ENCODE measurements at places on chromosomes 7 and 10.

- no peaks in the 10 kb centered on the region for H3K27me3 ChIP-seq
- no peaks in the 10 kb centered on the region for H3K4me1 ChIP-seq
- DNase-seq = no peak
- no peak overlapping the region for H3K27ac ChIP-seq
- H3K4me3 ChIP-seq = no peak overlapping the region
These were observed 127.5 kb upstream of the PLXNA4 start for GRCh38 chr7:132703742-132704141.

- no peak for DNase-seq
- H3K36me3 ChIP-seq = peaks cover 59% of the 10 kb centered on the region
- H3K4me1 ChIP-seq = no peaks in the 10 kb centered on the region
- H3K27me3 ChIP-seq = no peaks in the 10 kb centered on the region
These were observed 56.2 kb downstream of the UBE3C start for GRCh38 chr7:157194948-157195347.

DNA sequence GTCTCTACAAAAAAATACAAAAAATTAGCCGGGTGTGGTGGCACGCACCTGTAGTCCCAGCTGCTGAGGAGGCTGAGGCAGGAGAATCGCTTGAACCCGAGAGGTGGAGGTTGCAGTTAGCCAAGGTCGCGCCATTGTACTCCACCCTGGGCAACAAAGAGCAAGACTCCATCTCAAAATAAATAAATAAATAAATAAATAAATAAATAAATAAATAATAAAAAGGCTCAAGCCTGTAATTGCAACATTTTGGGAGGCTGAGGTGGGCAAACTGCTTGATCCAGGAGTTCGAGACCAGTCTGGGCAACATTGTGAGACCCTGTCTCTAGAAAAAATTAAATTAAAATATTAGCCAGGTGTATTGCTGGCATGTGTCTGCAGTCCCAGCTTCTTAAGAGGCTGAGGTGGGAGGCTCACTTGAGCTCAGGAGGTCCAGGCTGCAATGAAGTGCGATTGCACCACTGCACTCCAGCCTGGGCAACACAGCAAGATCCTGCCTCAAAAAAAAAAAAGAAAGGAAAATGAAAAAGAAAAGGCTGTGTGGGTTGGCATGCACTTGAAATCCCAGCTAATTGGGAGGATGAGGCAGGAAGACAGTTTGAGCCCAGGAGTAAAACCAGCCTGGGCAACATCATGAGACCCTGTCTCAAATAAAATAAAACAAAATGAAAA is 27.6 kb upstream of the SRGN start:
- no peak for DNase-seq
- H3K4me1 ChIP-seq = peaks cover 44% of the 10 kb centered on the region
- no peaks in the 10 kb centered on the region for H3K27me3 ChIP-seq
- H3K4me3 ChIP-seq = no peak overlapping the region
- no peaks in the 10 kb centered on the region for H3K36me3 ChIP-seq
- no peak overlapping the region for H3K27ac ChIP-seq

- DNase-seq = no peak
- no peaks in the 10 kb centered on the region for H3K36me3 ChIP-seq
- no peaks in the 10 kb centered on the region for H3K27me3 ChIP-seq
- H3K4me3 ChIP-seq = no peak overlapping the region
These were observed 163.7 kb downstream of the DIP2C start for GRCh38 chr10:525565-526315.

- no peaks in the 10 kb centered on the region for H3K27me3 ChIP-seq
- H3K36me3 ChIP-seq = peaks cover 1% of the 10 kb centered on the region
- peak overlapping the region; percentile 47 for H3K27ac ChIP-seq
- peak; percentile 7 for DNase-seq
- H3K4me3 ChIP-seq = peak overlapping the region; percentile 99
These were observed 6.5 kb downstream of the AHR start for GRCh38 chr7:17304926-17305325.

All from CD4-positive, CD25-positive, alpha-beta regulatory T cell (primary cell).